ENCODE measurements at places on chromosomes 1 and 21. TPM values are rescaled to one million over a fixed set of nuclear protein-coding genes. Genes with fewer than 3 reads are reported as not detected.

C1orf226 gene
- total RNA-seq = not detected

MAPKAPK2 gene
- 72.8 TPM for total RNA-seq

HHIPL2 gene
- 0.26 TPM for total RNA-seq

STPG1 gene
- 4.2 TPM for total RNA-seq

BACE2 gene
- total RNA-seq = not detected

UBL4B gene
- not detected for total RNA-seq

TRIM45 gene
- 0.20 TPM for total RNA-seq

LCE7A gene
- total RNA-seq = not detected

TNFSF4 gene
- 3.9 TPM for total RNA-seq

GJA8 gene
- total RNA-seq = not detected

SEMA4A gene
- 1.2 TPM for total RNA-seq

KPRP gene
- not detected for total RNA-seq

GBP2 gene
- 199 TPM for total RNA-seq

FAM163A gene
- 0.11 TPM for total RNA-seq

SPRR2E gene
- total RNA-seq = not detected

C1orf141 gene
- not detected for total RNA-seq

NPR1 gene
- total RNA-seq = not detected

RGS4 gene
- not detected for total RNA-seq

PLA2G2F gene
- not detected for total RNA-seq

DNASE2B gene
- not detected for total RNA-seq

CSF3R gene
- 0.87 TPM for total RNA-seq

SLC30A10 gene
- not detected for total RNA-seq

AGPAT3 gene
- total RNA-seq = 72.4 TPM

SNRPE gene
- total RNA-seq = 69.9 TPM

ARHGAP29 gene
- not detected for total RNA-seq

SLC9C2 gene
- not detected for total RNA-seq

ILDR2 gene
- 0.52 TPM for total RNA-seq

COQ8A gene
- 69.2 TPM for total RNA-seq

DMBX1 gene
- not detected for total RNA-seq

S100A13 gene
- 4.3 TPM for total RNA-seq
